ENCODE measurements at places on chromosomes 16 and 17.

DNA sequence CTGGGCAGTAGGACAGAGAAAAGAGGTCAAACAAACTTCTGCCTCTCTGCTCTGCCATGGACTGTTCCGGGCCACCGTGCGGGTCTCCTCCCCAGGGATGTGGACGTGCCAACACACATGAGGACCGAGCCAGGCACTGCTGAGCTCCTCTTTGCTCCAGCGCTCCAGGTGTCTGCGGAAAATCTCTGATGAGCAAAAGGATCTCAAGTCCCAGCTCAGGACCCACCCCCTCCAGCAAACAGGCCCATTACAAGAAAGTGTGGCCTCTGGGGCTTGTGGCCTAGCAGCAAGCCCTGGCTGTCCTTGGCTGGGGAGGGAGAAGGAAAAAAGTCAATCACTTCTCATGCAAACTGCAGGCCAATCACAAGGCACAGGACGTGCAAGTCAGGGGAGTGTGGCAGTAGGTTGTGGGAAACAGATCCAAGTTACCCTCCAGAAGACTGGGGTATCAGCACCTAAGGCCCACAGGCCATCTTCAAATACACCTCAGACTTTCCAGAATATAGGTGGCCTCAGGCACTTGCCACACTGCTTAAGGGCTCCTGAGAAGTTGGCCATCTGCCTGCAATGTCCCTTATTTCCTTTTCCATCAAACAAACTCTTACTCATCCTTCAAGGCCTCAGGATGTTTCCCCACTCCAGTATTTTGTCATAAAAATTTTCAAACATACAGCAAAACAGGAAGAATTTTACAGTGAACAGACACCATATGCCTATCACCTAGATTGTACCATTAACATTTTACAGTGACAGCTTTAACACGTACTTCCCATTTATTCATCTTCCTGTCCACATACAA, 36.0 kb upstream of the SREBF1 start:
- DNase-seq = no peak

- peak; percentile 49 for DNase-seq
These were observed 574 bp downstream of the LAT start for GRCh38 chr16:28985211-28986041.

DNA sequence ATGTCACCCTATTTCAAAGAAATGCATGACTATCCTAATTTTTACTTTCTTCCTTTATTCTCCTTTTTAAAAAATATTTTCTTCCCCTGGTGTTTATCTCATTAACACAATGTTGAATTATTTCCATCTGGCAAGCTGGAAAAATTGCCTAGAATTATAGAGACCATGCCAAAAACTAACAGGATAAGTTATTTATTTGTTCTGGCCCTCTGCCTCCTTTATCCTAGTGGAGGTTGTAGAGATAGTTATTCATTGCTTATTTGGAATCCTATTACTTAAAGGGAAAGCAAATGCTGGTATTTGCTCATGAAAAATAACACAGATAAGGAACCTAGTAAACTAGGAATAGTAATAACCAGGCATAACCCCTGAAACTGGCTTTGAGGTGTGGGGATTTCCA, 684.9 kb upstream of the KIF2B start:
- no peak for DNase-seq

- no peak for DNase-seq
These were observed 8.8 kb upstream of the GFAP start for GRCh38 chr17:44924107-44924544.

GRCh38 chr17:1049446-1050225, 52.7 kb downstream of the TIMM22 start:
- DNase-seq = no peak

GRCh38 chr17:17812211-17813054, 24.4 kb downstream of the SREBF1 start:
- DNase-seq = peak; percentile 78

GRCh38 chr17:40366076-40366860, 1.7 kb upstream of the GJD3 start:
- DNase-seq = no peak

DNA sequence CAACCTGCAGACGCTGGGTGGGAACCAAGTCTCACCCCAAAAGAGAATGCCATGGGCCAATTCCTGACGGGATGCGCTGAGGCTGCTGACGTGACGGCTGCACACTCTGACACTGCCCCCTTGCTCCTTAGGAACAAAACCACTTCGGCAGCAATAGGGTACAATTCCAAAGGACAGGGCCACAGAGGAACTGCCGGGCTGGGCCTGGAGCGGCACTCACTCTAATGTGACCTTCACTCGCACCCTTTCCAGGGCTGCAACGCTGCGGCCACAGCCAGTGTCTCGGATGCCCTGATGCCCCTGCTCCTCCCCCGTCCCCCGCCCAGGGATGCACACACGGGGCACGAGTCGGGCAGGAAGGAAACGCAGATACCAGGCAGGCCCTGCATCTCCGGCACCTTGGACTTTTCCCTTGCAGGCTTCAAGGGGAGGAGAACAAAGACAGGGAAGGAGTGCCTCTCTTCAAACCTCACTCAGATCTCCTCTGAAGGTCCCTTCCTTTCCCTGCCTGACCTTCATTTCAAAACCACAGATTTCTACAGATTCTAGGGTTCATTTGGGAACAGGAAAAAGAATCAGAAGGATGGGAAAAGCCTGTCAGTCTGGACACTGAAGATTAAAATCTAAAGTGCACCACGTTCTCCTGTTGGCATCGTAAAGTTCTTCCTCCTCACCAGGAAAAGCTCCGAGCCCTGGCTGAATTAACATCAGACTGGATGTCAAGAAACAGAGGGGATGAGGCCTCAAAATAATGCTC, 2.3 kb downstream of the PITPNA start:
- DNase-seq = no peak

GRCh38 chr17:27200476-27200875, 93.4 kb upstream of the WSB1 start:
- no peak for DNase-seq

- DNase-seq = peak; percentile 68
These were observed 16.6 kb downstream of the LDHD start for GRCh38 chr16:75099738-75100602.

DNA sequence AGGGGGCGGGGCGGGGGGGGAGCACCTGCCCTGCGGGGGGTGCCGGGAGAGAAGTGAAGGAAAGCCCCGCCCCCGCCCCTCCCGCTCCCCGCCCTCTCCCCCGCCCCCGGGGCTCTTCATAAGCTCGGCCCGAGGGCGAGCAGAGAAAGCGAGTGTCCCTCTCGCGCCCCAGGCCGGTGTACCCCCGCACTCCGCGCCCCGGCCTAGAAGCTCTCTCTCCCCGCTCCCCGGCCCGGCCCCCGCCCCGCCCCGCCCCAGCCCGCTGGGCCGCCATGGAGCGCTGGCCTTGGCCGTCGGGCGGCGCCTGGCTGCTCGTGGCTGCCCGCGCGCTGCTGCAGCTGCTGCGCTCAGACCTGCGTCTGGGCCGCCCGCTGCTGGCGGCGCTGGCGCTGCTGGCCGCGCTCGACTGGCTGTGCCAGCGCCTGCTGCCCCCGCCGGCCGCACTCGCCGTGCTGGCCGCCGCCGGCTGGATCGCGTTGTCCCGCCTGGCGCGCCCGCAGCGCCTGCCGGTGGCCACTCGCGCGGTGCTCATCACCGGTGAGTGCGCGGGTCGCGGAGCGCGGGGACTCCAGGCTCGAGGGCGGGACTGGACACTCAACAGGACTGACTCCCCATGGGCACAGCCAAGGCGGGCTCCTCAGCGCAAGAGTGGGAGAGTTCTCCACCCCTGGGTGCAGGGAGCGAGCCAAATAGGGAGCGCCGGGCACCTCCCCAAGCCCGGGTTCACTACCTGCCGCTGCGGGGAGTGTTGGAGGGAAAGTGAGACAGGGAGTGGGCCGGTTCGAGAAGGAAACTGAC, at the start of gene HSD11B2:
TSS of gene HSD11B2 (plus strand) at position 145 of the 798 bp plus-strand sequence. CDS start at position 273, 128 bp downstream.
- peak; percentile 48 for DNase-seq

DNA sequence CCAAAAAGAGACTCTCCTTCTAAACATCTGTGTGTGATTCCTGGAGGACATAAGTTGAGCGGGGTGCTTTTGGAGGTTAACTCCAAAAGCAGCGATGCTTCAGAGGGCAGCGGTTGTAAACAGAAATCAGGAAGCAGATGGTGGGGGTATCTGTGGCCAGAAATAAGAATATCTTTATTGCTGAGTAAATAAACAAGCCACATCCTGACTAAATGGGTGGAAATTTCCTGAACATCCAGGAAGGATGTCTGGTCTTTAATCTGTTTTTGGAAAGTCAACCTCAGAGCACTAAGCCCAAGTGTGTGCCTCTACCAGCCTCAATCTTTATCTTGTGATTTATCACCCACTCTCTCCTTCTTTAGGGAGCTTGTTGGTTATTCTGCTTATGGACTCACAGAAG, 123.3 kb downstream of the CDH13 start:
- no peak for DNase-seq

GRCh38 chr17:19447085-19447583, 36.1 kb downstream of the RNF112 start:
- peak; percentile 76 for DNase-seq

GRCh38 chr17:28335959-28336871, 654 bp downstream of the TNFAIP1 start:
- peak; percentile 60 for DNase-seq

DNA sequence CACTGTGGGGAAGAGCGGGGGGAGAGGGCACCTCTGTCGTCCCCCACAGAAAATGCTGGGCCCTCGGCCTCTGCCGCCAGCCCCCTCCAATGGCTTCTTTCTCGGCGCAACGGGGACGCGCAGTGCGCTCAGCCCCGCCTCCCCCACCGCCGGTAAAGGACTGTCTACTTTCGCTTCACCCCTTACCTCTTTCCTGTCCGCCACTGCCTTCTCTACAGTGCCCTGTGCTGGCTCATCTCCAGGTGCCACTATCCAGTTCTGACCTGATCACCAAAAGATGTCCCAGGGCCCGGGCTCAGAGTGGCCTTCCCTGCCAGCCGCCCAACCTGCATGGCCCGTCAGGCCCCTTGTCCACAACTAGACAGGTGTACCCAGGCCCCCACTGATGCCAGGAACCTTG, 7.3 kb downstream of the ENDOV start:
- DNase-seq = no peak

GRCh38 chr17:19268611-19269010, 31.4 kb downstream of the EPN2 start:
- DNase-seq = no peak

DNA sequence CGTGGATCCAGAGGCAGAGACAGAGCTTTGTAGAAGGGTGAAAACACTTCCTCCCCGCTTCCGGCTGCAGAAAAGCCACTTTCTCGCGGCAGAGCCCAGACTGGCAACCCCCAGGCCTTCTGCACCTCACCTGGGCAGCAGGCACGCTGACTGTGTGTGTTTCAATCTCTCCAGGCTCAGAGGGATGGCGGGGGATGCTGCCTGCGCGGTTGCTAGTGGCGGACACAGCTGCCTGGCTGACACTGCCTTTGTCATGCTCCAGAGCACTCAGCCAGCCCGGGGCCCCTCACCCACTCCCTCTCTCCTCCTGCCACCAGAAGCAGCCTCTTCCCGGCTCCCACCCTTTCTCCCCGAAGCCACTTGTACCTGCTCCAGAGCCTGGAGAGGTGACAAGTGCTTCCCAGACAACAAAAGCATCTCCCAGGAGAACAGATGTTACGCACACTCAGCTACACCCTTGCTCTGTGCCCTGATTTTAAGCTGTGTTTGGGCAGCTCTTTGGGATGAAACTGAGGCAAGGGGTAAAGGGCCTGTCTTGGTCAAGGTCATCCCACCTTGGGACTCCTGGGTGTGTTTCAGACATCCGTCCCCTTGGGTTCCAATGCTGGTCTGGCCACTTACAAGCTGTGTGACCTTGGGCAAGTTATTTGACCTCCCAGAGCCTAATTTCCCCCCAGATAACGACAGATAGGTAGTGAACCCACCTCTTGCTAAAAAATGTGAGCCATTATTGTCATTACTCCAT, 9.2 kb upstream of the GLIS2 start:
- DNase-seq = peak; percentile 67

DNA sequence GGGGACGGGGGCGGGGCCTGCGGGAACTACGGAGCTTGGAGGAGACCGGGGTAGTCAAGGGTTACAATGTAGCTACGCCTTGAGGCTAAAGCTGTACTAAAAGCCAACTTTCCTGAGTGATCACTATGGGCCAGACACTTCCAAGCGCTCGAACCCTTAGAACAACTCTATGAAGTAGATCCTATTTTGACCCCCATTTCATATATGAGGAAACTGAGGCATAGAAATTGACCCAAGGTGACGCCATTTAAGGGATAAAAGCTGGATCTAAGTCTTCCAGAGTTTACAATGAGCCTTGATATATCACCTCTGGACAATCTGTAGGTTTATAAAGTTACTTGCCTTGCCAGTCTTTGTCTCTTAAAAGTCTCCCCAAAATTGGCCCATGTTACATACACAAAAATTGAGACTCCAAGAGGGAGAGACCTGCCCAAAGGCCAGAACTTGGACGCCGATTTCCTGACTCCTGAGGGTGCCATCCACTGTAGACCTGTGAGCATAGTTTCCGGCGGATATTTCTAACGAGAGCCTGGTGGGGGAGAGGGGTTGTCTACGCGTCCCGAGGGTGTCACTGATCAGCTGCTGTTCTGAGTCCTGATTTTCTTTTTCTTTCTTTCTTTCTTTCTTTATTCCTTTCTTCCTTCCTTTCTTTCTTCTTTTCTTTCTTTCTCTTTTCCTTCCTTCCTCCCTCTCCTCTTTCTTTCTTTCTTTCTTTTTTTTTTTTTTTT, 555 bp upstream of the NCBP3 start:
- no peak for DNase-seq

DNA sequence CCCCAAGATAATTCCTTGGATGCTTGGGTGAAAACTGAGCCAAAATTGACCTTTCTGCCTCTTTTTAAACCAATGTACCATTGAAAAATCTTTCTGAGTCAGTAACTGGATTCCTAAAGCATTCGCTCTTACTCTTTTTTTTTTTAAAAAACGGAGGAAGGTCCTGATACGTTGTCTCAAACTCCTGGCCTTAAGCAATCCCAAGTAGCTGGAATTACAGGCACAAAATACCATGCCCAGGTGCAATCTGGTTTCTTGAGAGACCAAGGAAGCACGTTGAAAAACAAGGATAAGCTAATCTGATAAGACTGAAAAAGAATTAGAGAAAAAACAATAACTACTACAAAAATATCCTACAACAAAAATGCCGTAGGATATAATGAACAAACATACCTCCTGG, 136.5 kb downstream of the SSH2 start:
- DNase-seq = no peak

- no peak for DNase-seq
These were observed 18.8 kb downstream of the POLR3K start for GRCh38 chr16:34648-34987.

GRCh38 chr17:34110315-34110714, 144.8 kb upstream of the CCL2 start:
- no peak for DNase-seq

DNA sequence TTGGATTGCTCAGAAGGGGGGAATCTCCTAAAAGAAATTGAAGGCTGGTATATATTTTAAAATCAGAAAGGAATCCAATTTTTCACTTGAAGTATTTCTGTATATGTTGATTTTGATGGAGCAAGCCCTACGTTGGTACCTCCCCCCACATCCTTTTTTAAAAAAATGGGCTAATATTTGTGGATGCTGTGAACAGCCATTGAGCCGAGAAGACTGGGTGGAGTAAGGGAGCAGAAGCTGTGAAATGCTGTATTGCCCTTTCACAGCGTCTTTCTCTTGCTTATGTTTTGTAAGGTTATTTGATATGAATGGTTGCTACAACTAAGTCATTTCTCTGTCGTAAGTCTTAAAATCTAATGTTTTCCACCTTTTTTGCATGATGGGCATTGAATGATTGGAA, 2.3 kb downstream of the PAFAH1B1 start:
- DNase-seq = no peak

GRCh38 chr17:15914400-15915170, 30.3 kb upstream of the ADORA2B start:
- DNase-seq = peak; percentile 19
